ENCODE measurements at places on chromosomes 5 and 9. TPM values are rescaled to one million over a fixed set of nuclear protein-coding genes. Genes with fewer than 3 reads are reported as not detected.

DNA sequence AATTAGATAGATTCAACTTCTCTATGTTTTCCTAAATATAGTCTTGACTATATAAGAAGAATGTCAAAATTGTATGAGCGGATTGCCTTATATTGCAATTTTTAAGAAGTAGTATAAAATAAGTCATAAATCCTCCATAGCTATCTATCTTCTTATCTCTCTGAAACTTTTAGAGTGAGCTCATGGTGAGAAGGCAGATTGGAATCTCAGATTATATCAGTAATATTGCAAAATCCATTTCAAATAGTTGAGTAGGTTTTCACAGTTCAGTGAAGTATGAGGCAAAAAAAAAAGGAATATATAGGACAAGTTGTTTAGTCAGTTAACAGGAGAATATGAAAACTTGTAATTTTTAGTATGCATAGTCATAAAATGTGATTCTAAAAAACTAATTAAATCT lies 156.4 kb downstream of the FAM174A start:
- no peak for DNase-seq

Gene CCDC171
- 0.45 TPM for total RNA-seq

Gene TAF1L
- total RNA-seq: not detected

DNA sequence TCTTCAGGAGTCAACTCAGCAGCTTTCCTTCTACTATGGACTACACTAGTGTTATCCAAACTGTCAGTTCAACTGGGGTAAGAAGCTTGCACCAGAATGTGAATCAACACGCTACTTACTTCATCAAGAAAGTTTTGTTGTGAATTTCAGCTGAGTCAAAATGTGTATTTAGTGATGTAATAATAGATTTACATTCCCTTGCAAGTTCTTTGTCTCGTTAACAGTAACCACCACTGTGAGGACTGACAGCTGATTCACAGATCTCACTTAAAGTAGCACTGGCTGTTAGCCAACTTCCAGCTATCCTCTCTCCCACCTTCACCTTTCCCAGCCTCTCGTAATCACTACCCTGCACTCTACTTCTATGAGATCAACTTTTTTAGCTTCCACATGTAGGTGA lies 445.3 kb downstream of the NTRK2 start:
- no peak for DNase-seq

DNA sequence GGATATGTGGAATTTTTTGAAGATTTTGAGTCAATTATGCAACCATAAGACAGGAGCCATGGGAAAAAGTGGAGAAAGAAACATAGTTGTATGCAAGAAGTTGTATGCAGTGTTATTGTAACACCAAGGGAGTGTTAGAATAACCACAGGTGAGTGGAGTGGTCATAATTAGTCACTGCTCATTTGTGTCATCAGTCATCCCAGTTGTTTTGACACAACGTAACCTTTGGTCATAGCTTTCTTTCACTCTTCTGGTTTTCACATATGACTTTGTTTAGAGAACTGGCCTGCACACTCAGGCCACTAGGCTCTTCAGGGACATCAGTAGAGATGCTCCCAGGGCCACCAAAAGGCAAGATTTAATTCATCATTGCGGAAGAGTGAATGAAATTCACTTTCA lies 158.7 kb upstream of the HMHB1 start:
- DNase-seq: no peak

DNA sequence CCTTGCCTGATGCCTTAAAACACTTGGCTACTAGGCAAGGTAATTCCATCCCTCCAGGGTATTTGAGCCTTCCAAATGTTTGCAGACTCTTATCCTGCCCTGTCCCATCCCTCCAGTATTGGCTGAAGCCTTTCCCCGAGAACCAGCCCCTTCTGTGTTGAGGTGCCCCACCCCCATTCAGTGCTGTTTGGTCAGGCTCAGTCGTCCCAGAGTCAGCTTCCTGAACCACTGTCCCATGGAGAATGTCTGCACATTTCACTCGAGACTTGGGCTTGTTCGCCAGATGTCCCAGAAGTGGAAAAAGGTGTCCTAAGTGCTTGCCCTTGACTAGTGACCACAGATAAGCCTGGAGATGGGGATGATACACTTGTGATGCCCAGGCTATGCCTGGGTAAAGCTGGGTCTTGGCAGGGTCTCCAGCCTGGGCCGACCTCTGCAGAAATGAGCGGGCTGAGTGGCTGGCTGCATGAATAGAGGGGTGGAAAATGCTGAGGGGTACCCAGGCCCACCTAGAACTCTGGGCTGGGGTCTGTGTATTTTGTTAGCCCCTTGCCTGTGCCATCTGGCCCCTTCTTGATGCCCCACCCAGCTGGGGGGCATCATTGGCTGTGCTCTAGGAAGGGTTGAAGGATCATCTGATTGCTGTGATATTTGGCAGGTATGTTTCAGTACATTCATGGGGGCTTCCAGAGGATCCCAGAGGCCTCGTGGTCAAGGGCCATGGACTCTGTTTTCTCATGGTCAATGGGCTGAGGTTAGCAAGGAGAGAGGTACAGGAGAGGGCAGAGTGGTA lies 178.4 kb downstream of the MACROH2A1 start:
- peak; percentile 10 for DNase-seq

Gene PAPPA
- total RNA-seq: 0.13 TPM

GRCh38 chr9:91245431-91246313 lies 116.0 kb downstream of the AUH start:
- DNase-seq: no peak

All from left lobe of liver (tissue), 2 donors.